ENCODE measurements at places on chromosomes 3 and 15.
A peak's percentile ranks its signal among the peaks of the same experiment; 100 is the strongest.

DNA sequence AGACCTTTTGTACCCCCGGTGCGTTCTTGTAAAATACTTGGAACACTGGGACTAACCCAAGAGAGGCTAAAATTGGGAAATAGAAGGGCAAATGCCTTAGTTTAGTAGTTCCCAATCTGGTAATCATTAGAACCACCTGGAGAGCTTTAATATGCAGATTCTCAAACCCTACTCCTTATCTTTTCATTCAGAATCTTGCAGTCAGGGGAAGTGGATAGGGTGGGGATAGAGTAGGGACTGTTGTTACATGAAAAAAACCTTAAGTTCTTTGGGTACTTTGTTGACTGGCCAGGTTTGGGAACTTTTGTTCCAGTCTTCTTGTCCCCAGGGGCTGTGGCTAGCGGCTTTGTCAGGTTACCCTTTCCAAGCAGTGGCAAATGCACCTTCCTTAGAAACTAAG, 15.9 kb downstream of the MAPKBP1 start:
- no peak for DNase-seq

DNA sequence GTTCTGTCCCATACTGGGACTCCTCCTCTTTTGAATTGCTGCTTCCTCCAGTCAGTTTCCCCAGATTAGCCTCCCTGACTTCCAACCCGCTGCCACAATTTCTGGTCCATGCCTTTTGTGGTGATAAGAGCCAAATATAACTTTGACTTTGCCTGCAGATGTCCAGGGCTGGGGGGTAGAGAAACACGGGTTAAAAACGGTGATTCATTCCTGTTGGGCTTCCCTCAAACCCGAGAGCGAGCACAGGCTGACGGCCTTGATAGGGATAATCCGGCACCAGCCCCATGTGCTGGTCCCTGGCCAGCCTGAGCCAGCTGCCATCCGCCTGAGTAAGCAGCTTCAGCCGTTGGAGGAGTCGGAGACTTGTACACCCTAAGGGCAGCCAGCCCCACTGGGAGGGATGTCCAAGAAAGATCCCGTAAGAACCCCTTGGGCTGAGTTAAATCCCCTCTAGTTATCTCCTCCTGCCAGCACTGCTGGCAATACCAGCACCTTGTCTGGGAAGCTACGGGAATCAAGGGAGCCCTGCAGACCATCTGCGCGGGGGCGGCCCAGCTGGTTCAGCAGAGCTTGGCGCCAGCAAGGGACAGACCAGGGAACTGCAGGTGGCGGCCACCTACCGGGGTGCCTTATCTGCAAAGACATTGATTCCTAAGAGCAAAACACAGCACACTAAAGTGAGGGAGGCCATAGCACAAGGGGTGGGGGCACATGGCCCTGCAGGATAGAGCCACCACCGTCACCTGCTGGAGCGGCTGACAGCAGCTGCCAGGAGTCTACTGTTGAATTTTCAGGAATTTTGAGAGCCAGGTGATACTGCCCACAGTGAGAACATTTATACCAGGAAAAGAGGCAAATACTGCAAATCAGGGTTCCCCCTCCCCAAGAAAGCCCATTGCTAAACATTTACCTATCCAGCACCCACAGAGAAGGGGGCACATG, 18.1 kb downstream of the CSPG4 start:
- no peak for DNase-seq

GRCh38 chr3:67897351-67898336, 243.2 kb upstream of the SUCLG2 start:
- no peak for DNase-seq

GRCh38 chr3:30511524-30512251, 94.7 kb upstream of the TGFBR2 start:
- DNase-seq: no peak

DNA sequence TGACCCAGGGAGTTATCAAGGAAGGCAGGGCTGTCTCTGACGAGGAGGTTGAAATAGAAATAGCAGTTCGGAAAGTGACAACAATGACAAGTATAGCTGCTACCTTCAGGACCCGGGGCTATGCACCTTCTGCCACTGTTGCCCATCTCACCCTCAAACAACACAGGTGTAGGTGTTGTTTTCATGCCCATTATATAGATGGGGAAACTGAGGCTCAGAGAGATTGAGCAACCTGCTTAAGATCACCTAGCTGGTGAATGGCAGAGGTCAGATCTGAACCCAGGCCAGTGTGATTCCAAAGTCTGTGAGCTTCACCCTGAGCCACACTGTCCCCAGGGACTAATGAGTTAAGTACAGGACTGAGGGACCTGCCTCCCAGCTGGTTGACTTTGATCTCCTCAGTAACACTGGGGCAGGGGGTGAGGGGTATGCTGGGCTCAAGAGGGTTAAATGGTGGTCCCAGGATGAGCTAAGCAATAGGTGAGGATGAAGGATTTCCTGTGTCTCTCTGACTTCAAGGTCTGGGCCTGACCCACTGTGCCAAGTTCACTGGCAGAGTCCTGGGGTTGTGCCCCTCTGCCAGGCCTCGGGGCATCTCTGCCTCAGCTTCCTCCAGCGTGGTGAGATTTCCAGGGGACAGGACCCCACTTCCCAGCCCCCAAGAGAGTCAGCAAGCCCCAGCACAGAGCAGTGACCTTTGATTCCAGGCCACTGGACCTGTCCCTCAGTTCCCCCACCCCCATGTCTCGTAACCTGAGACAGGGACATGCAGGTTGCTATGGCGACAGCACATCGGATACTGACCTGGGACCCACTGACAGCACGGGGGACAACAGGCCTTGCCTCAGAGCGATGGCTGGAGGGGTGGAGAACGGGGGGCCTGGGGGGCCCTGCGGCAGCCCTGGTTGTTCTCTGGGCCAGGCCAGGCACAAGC, 35.0 kb downstream of the ATP2B2 start:
- no peak for DNase-seq

GRCh38 chr3:108406661-108407206, 103.7 kb downstream of the MYH15 start:
- DNase-seq: peak; percentile 65

- DNase-seq: no peak
Observed at GRCh38 chr3:192422321-192422996, 304.9 kb downstream of the FGF12 start.

GRCh38 chr3:194022052-194022451, 113.9 kb upstream of the HES1 start:
- DNase-seq: no peak

DNA sequence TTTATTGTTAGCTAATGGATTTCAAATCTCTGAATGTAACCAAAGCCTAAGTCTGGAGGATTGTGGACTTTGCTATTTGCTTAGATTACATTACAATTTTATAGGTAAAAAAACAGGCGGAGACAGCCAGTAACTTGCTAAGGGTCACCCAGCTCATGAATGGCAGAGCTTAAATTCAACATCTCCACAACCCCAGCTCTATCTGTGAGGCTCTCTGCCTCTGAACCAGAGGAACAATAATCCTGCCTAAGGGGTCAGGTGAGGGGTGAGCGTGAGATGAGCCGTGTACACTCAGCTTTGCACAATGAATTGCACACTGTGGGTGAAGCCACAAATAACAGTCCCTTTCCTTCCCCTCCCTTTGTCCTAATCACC, 69.8 kb upstream of the SPATA12 start:
- DNase-seq: no peak

DNA sequence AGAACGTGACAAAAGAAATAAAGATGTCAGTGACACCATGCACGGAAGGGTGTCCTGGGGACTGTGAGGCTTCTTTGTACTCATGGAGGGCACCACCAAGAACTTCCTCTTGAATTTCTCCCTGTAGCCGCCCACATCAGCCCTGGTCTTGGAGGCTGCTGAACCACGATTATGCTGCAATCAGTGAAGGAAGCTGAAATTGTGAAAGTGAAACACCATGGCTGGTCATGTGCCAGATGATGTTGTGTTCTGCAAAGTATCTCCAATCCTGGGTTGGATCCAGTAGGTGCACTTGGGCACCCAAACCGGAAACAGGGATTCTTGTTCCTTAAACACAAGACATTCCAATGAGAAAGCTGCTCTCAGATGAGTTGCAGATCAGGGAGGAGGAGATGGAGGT, 104.4 kb upstream of the GOLGA6L6 start:
- DNase-seq: peak; percentile 30

All from CD4-positive, alpha-beta T cell treated with Interleukin-21 for 1 hour (primary cell).